ENCODE measurements at places on chromosomes 6 and 20.

- DNase-seq: no peak
Observed at GRCh38 chr6:33898771-33899170, 95.0 kb upstream of the MLN start.

DNA sequence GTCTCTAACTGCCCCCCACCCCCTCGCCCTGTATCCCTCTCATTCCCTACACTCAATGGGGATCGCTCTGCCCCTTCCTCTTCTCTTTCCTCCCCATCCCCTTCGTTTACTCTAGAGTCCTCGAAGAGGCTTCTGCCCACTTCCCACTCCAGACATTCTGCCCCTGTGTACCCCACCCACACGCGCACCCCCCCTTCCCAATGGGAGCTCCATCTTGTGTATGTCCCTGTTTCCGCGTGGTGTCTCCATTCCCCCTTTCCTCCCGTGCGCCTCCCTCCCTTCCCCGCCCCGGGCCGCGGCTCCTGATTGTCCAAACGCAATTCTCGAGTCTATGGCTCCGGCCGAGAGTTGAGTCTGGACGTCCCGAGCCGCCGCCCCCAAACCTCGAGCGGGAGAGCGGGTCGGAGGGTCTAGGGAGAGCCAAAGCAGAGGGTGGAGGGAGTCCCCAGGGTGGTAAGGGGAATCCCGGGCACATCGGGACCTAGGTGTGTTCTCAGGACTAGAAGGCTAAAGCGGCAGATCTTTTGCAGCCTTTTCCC lies 679 bp upstream of the RING1 start:
- DNase-seq: no peak

- DNase-seq: peak; percentile 59
Observed at GRCh38 chr6:36759148-36759759, 61.6 kb downstream of the RAB44 start.

- DNase-seq: no peak
Observed at GRCh38 chr20:18252597-18253451, 35.5 kb upstream of the ZNF133 start.

DNA sequence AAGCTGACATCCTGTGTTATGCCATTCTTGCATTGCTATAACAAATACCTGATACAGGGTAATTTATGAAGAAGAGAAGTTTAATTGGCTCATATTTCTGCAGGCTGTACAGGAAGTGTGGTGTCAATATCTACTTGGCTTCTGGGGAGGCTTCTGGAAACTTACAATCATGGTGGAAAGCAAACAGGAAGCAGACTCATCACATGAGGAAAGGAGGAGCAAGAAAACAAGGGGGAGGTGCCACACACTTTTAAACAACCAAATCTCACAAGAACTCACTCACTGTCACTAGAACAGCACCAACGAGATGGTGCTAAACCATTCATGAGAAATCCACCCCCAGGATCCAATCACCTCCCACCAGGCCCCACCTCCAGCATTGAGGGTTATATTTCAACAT lies 143.1 kb upstream of the GGTLC1 start:
- DNase-seq: no peak

- DNase-seq: no peak
Observed at GRCh38 chr6:44951253-44951747, 376.8 kb upstream of the RUNX2 start.

DNA sequence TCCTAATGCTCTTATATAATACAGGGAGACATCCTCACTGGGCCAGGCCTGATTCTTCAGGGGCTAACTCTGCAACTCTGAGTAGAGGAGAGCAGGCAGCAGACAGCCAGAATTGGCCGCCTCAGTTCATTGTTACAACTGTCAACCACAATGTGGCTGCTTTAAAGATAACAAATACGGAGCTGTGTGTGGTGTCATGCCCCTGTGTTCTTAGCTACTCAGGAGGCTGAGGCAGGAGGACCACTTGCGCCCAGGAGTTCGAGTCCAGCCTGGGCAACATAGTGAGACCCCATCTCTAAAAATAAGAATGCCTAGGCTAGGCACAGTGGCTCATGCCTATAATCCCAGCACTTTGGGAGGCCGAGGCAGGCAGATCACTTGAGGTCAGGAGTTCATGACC lies 34.3 kb downstream of the CEP250 start:
- no peak for DNase-seq

GRCh38 chr6:166202321-166202733 lies 34.7 kb upstream of the TBXT start:
- no peak for DNase-seq

DNA sequence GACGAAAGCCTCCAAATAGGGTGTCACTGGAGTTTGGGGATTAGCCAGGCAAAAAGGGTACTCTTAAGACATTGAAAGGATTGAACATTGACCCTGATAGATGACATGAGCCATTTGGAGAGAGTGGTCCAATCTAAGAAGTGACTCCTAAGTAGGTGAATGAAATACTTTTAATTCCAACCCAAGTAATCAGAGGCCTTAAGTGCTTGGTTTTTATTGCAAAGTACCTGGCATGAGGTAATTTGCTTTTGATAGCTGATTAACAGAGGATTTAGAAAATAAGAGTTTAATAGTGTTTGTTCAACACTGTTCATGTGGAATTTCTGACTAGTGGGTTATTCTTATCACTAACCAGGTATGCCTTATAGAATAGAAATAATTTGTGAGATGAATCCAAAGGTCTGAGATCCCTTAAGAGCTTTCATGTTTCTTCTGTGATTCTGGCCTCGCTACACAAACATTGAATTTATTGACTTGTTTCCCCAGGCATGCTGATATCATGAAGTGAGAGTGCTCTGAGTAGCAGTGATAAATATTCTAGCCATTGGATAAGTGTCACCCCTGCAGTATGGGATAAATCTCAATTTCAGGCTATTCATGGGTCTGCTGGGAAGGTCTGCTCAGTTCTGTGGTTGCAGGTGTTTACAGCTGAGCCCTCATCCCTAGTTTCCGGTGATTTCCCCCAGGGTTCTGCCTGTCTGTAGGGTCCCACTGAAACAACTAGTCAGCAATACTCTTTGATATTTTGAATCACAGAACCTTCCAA lies 6.5 kb downstream of the NCOA7 start:
- DNase-seq: no peak

- DNase-seq: no peak
Observed at GRCh38 chr20:8364734-8365078, 232.6 kb downstream of the PLCB1 start.

- peak; percentile 80 for DNase-seq
Observed at GRCh38 chr6:3023663-3024483, 24.2 kb downstream of the NQO2 start.

GRCh38 chr20:24582373-24583168 lies 113.1 kb downstream of the SYNDIG1 start:
- no peak for DNase-seq

DNA sequence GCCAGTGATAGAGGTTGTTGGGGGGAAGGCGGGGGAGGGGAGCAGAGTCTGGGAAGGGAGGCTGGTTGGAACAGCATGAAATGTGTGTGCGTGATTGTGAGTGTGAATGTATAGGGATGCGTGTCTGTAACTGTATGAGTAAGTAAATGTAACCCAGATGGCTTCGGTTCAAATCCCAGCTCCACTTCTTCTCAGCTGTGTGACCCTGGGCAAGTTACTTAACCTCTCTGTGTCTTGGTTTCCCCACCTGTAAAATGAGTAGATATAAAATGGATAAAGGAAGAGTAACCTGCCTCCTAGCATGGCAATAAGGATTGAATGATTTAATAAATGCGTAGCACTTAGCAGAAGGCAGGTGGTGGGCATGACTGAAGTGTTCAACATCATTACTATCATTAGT lies 24.1 kb downstream of the MAFB start:
- no peak for DNase-seq

DNA sequence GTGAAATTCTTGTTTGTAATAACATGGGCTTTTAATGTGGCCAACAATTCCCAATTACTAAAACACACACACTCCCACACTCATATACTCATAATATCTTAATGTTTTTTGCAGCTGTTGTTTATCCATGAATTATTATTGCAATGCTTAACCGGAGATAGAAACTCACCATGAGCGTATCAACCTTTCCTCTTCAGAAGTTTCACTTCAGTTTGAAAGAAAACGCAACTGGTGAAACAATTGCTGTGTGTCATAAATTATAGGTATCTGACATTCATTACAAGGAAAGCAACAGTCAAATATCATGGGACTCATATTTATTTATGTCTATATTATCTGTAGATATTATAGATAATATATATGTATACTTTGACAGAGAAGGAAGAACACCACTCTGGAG lies 104.1 kb downstream of the HDGFL1 start:
- DNase-seq: no peak

DNA sequence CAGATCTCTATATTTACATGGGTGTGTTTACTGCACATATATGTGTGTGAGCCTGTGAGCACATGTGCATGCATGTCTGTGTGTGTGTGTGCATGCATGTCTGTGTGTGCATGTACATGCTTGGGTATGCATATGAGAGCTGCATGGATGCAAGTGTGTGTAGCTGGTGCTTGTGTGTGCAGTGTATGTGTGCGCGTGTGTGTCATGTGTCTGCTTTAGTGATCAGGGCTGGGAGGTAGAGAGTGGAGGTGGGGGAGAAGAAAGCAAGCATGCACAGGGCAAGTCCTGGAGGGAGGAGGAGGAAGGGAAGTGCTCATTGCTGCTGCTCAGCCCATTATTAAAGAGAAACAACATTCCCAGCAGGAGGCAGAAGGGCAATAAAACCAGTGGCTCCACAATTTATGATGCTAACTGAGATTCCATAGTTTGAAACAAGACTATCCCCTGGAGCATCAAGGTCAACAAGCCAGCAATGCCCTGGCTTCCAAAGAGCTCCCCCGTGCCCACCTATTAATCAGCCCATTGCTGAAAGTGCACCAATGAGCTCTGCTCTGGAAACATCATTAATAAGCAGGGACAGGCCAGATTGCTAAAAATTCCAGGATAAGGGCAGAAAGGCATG lies 414.0 kb downstream of the MAFB start:
- DNase-seq: no peak

DNA sequence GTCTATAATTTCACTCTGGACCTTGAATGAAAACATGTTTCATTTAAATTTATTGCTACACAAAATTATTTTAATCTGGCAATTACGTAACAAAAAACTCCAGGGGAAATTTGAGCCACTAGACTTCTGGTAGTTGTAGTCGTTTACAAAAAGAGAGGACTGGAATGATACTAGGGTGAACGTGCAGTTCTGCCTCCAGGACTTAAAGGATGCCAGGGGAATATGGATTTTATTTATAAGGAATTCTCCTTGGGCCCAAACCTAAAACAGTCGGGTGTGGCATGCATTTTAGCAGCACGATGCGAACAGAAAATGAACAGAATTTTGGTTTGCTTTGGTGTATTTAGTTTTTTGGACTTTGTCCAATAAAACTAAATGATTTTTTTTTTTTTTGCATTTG lies 76.9 kb downstream of the PRL start:
- no peak for DNase-seq

DNA sequence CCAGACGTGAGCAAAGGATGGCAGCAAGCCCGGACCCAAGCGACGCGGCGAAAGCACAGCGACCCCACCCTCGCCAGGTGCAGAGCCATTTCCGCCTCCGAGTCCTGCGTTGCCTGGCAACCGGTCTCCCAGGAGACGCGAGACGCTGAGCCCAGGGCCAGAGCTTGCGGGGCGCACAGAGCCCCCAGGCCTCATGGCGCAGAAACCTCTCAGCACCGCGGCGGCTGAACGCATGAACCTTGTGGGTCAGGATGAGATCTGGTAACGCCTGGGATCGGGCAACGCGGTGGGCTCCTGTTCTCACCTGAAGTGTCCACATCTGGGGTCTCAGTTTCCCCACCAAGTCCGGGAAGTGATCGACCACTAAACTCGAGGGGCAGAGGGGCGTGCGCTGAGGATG lies 77.7 kb downstream of the ANKRD60 start:
- peak; percentile 88 for DNase-seq

GRCh38 chr6:74705451-74705850 lies 500.4 kb downstream of the COL12A1 start:
- DNase-seq: no peak

DNA sequence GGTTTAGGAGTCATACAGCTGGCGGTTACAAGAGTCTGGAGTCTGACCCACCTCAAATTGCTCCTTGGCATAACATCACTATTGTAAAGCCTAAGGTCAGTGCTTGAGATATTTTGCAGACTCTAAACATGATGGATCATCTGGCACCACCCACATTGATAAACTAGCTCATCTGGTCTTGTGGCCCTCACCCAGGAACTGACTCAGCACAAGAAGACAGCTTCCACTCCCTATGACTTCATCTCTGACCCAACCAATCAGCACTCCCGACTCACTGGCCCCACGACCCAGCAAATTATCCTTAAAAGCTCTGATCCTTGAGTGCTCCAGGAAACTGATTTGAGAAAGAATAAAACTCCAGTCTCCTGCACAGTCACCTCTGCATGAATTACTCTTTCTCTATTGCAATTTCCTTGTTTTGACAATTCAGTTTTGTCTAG lies 115.9 kb downstream of the CD24 start:
- DNase-seq: no peak

- no peak for DNase-seq
Observed at GRCh38 chr6:45946352-45946751, 69.3 kb downstream of the CLIC5 start.

DNA sequence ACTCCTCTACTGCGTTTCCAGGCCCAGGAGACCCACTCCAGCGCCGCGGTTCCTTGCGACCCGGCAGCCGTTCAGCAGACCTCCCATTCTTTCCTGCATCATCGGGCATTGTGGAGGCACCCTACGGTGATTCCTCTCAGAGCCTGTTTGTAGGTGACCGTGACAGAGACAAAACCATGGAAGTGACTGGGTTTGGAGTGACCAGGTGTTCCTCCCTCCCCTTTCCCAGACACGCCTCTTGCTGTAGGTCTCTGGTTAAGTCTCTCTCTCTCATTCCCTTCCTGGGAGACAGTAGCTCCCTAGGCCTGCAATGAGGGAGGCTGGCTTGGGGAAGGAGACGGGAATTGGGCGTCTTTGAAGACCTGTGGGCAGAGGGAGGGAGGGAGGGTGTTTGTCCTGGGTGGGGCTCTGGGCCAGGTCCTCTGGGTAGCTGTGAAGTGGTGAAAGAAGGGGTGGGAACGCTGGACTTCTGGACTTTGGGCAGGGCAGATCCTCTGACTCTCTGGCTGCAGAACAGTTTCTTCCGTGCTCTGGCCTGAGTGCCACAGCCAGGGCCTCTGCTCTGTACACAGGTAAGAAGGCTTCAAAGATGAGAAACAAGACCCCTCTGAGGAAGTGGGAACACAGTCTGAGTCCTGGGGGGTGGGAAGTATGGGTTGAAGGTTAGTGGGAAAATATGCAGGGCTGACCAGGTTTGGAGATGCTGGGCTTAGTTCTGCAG lies 763 bp downstream of the KLC4 start:
- DNase-seq: peak; percentile 33

DNA sequence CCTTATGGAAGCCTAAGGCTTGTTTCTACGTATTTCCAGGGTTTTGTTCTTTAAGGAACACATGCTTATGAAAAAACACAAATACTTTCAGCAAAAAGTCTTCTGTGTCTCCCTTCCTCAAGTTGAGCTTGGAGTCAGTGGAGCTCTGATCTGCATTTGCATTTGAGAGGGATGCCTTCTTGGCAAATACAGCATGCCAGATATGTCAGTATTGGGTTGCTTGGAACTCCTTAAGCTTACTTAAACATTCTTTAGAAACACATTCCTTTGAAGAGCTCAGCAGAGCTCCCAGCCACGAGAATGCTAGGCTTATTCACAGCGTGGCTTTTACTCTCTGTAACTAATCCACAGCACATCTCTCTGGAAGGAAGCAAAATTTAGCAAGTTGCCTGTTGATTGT lies 68.3 kb downstream of the ANKRD6 start:
- no peak for DNase-seq
